ENCODE measurements at places on chromosomes 4 and X.

DNA sequence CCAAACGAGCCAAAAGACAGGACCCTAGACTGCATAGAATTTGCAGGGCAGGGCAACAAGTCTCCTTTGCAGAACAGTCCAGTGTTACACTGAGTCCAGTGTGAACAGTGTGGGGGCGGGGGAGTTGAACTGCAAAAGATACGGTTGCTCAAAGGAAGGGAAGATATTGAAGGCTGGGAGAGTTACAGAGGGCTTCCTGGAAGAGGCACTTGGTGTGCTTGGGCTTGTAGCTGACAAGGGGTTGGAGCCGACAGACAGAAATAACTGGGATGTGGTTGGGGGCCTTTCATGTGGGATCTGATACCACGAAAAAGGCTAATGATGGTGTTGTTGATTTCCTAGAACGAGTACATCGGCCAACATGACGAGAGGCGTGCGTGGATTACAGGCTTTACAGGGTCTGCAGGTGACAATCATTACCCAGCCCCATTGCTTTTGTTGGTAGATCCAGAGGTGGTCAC lies 6.1 kb downstream of the XPNPEP2 start:
- peak; percentile 32 for DNase-seq

DNA sequence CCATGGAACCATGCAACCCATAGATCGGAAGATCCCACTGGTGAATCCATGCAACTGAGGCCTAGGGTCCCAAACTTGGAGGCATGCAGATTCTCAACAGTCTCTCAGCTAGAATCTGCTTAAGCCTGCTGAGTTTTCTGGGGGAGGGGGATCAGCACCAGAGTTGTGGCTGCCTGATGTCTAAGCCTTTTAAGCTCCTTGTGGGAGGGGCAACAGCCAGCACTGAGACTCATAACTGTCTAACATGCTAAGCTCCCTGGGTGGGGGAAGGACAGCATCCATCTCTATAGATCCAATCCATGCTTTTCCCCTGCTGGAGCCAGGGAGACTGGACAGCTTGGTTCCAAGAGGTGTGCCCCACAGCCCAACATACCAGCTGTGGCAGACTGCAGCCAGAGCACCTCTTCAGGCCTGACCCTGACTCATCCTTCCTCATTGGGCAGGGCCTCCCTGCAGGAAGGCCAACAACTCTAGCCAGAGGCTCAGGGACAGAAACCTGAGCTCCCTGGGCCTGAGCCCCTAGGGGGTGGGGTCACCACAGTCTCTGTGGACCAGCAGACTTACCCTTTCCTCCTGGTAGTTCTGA lies 300.1 kb upstream of the SLC7A11 start:
- no peak for DNase-seq

GRCh38 chrX:10620121-10620699 lies at the start of gene MID1:
Gene MID1 (minus strand): TSS chrX:10620585. CDS start chrX:10567547, 53,038 bp downstream.
- DNase-seq = peak; percentile 27

GRCh38 chrX:68177542-68177941 lies 255.8 kb downstream of the OPHN1 start:
- DNase-seq = no peak

DNA sequence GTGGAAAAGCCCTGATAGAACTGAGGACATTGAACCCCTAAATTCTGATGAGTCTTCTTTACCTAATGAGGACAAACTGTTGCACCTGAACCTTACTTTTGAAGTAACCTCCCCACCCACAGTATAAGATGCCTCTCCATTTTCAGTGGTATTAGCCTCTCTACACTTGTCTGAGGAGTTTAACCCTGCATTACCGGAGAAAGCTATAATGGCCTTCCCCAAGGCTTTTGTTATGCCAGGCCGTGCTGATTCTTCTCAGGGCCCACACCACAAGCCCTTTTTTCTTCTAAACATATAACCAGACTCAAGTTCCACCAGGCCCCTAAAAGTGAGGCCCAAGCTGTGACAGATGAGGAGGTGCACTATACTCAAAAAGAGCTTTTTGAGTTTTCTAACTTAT lies 345.8 kb upstream of the GRID2 start:
- no peak for DNase-seq

- DNase-seq = no peak
Measured at GRCh38 chrX:13043938-13044337, 482 bp downstream of the FAM9C start.

DNA sequence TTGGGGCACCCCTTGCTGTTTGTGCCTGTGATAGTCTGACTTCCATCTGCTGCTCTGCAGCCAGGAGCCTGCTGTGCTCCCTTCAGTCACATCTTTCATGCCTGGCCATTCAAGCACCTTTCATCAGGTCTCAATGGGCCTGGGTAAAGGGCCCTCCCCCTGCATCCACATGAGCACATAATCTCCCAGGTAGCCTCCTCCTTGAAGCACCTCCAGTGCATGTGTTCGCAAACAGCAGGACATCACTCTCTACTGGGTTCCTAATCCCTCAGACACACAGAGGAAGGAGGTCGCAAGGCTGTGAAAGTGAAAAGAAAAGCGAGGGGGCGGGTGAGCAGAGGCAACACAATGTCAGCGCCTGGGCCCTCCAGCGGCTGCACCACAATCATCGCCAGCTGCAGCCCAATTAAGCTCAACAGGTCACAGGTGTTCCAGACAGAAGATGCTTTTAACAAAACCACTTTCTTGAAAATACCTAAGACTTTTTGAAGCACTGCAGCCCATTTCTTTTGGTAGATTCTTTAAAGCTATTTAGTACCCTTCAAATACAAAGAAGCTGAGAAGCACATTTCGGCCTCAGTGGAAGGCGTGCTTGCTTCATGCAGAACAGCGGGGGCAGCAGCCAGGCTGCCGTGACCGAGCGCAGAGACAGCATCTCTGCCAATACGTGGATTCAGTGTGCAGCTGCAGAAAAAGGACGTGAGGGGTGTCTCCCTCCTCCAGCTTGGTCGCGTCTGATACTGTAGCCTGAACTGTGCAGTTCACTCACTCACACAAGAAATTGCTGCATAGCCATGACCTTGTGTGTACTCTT lies 92.2 kb upstream of the SPRY1 start:
- no peak for DNase-seq

- DNase-seq = peak; percentile 0
Measured at GRCh38 chr4:95761426-95761825, 78.5 kb upstream of the PDHA2 start.

DNA sequence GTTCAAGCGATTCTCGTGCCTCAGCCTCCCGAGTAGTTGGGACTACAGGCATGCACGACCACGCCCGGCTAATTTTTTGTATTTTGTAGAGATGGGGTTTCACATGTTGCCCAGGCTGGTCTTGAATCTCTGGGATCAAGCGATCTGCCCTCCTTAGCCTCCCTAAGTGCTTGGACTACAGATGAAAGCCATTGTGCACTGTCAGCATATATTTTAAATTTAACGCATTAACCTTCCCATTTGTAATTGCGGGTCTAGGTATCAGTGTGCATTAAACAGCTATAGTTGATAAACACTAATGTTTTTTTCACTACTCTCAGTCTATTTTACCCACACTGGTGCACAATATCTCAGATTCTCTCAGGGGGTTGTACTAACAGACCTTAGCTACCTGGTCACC lies 1930.8 kb downstream of the C4orf33 start:
- DNase-seq = no peak

DNA sequence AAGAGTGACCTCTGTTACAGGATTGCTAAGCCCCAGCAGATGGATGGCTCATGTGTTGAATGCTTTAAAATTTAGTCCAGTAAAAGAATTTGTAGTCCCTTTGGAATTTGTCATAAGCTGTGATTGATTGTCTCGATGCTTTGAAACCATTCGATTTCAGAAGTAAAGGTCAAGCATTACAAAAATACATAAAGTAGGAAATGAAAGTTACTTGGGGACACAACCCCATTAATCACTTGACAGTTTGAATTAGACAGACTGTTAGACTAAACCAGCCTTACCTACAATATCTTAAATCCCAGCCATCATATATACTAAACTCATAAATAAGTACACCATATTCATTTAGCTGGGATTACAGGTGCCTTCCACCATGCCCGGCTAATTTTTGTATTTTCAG lies 6.6 kb downstream of the REST start:
- DNase-seq = no peak

- DNase-seq = no peak
Measured at GRCh38 chrX:18652636-18653035, 19.3 kb downstream of the RS1 start.

- no peak for DNase-seq
Measured at GRCh38 chr4:64271601-64272081, 137.6 kb downstream of the TECRL start.

GRCh38 chrX:69142788-69143469 lies 22.3 kb downstream of the PJA1 start:
- DNase-seq = no peak

DNA sequence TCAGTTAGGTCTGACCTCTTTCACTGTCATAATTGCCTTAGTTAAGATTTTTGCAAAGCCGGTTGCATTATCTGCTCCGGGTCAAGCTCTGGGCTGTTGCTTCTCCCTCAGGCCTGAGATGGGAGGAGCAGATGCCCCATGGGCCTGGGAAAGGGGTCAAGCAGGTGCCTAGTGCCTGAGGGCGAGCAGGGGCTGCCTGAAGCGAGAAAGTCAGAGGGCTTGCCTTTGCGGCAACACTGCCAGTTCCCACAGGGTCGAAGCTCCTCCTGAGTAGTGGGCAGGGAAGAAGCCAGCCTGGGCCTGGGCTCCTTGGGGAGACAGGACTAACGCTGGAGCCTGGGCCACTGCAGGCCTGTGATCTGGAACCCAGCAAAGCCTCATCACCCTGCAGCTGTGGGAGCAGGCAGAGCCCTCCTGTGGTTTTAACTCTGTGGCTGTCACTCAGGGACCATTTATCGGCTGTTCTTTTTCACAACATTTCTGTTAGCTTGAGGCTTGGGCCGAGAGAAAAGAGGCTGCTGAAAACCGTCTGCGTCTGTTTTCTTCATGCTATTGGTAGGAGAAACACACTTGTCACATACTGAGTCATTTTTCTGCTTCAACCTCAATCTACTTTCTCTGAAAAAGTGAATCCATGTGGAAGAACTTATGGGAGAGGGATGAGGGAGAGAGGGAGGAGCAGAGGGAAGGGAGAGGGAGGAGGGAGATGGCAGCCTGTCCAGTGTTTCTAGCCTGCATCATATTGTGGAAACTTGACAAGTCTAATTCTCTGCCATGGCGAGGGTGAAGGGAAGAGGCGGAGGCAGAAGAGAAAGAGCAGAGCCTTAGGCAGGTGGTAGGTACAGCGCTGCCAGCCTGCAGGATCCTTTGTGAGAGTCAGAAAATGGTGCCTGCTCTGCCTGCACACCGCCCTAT lies 68.4 kb downstream of the RHOH start:
- DNase-seq = no peak

DNA sequence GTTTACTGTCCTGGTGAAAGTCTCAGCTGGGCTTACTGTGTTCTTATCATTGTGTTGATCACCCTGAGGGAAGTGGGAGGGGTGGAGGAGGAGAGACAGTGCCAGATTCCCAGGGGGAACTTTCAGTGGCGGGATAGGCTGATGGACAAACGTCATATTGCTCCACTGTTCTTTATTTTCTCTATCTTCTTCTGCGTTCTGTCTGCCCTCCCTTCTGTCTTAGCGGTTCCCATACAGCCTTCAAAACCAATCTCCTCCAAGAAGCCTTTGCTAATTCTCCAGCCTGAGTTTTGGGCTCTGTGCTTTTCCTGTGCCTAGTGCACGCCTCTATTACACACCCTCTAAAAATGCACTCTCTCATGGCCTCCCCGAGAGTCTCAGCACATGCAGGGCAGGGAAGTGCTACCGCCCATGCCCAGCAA lies 448.7 kb upstream of the FAT1 start:
- no peak for DNase-seq

- DNase-seq = no peak
Measured at GRCh38 chrX:129983575-129984110, 1.2 kb downstream of the BCORL1 start.

GRCh38 chr4:113524096-113524495 lies 237.4 kb downstream of the CAMK2D start:
- no peak for DNase-seq

DNA sequence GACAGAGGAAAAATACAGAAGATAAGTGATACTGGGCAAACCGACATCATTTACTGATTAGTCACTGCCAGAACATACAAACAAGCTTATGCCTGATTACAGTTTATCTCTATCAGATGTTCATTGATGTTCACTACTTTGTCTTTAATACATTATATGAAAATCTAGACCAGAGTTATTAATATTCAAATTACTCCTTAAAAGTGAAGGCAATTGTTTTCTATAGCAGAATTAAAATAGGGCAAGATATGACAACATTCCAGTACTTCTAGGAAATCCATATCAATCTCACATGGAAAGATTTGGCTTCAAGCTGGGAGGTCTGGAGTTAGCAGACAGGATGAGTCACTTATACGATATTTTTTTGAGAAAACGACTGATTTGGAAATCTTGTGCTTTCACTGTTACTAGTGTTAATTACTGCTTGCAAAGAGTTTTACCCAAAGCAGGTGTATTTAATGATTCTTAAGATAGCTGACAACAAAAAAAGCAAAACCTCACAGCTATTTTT lies 31.8 kb downstream of the HPGD start:
- DNase-seq = no peak

DNA sequence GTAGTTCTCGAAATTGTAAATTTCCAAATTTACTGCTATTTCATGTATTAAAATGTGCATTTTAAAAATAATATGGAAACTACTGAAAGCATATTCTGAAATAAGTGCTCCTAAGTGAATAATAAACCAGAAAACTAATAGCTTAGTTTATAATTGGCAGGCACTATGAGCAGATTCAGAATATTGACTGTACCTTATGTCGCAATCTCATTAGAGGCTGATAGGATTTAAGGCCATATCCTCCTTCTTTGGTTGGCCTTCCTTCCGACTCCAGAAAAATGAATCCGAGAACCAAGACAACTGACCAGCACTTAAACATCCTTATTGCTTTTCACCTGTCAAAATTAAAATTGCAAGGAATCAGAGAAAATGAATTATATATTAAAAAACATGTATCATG lies 52.7 kb downstream of the FSTL5 start:
- DNase-seq = no peak

GRCh38 chr4:185809121-185809520 lies 2.9 kb downstream of the SORBS2 start:
- DNase-seq = no peak

DNA sequence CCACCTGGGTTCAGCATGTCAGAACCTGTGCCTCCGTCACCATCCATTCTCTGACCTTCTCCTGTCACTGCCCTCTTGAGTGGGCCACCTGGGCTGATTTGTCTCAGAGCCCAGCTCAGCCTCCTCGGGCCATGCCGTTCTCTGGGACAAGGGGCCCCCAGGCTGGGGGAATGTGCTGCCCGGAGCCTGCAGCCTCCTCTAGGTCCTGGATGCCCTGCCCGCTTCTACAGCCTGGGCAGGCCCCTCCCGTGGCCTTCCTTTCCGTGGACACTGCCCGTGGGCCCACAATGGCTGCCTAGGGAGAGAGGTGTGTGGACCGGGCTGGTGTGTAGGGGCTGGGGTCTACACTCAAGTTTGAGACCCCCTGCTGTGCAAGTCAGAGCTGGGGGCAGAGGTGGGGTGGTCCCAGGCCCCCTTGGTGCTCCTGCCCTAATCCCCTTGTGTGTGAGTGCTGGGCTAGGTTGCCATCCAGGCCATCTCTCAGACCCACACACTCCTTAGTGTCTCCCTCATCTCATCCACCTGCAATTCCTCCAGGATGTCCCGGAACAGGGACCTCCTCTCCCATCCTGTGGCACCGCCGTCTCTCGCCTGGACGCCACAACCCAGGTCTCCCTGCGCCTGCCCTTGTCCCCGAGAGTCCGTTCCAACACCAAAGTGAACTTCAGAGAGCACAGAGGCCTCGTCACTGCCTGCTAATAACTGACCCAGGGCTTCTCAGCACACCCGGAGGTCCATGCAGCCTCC lies 12.4 kb downstream of the PSAPL1 start:
- no peak for DNase-seq

- no peak for DNase-seq
Measured at GRCh38 chr4:38464328-38464727, 199.7 kb upstream of the KLF3 start.

All from suppressor macrophage treated with lipopolysaccharide for 1 hour (primary cell).